ENCODE measurements at places on chromosomes 16 and 17.
A peak's percentile ranks its signal among the peaks of the same experiment; 100 is the strongest.

GRCh38 chr16:21646091-21646490 lies 6.3 kb downstream of the IGSF6 start:
- DNase-seq, result no peak

- no peak for DNase-seq
Observed at GRCh38 chr17:33328129-33328528, 35.0 kb upstream of the ASIC2 start.

GRCh38 chr17:1872976-1873375 lies 43.2 kb downstream of the RPA1 start:
- no peak for DNase-seq

DNA sequence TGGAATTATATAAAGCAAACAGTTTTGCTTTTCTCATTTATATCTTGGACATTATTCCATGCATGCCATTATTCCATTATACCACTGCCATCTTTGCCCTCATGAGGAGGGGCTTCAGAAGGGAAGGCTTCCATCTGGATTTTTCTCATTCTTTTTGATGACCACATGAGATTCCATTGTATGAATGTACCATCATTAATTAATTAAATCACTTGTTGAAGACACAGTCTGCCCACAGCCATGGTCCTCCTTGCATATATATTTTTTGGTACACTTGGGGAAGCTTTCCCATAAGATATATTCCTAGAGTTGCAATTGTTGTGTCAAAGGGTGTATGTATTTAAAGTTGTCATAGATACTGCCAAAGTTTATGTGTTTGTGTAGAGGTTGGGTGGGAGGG lies 7.1 kb downstream of the ARL4D start:
- DNase-seq, result no peak

- no peak for DNase-seq
Observed at GRCh38 chr17:61009663-61010062, 332.0 kb downstream of the BCAS3 start.

GRCh38 chr16:65283181-65283651 lies 161.4 kb upstream of the CDH11 start:
- no peak for DNase-seq

GRCh38 chr16:4115209-4115948 lies 863 bp downstream of the ADCY9 start:
- DNase-seq, result peak; percentile 54

- peak; percentile 66 for DNase-seq
Observed at GRCh38 chr17:7307686-7308624, 527 bp downstream of the EIF5A start.

DNA sequence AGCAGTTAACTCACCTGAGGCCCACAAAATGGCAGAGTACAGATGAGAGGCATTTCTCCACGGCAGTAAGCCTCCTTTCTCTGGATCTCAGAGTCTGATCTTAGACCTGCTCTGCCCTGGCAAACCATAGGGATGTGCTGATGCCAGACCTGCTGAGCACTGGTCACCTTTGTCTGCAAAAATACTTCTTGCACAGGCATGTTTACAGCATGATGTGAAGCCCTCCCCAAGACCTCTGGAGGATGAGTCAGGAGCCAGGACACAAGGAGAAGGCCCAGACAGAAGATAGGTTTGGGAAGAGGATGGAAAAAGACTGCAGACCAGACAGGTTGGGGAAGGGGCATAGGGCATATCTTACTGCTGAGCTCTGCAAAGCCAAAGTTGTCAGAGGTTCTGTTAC lies 426.6 kb downstream of the PMP22 start:
- no peak for DNase-seq

All from activated CD4-positive, CD25-positive, alpha-beta regulatory T cell treated with anti-CD3 and anti-CD28 coated beads, Interleukin-2, amount 50 U/mL, for 72 hours (primary cell).